ENCODE measurements at places on chromosomes 13 and 19.

DNA sequence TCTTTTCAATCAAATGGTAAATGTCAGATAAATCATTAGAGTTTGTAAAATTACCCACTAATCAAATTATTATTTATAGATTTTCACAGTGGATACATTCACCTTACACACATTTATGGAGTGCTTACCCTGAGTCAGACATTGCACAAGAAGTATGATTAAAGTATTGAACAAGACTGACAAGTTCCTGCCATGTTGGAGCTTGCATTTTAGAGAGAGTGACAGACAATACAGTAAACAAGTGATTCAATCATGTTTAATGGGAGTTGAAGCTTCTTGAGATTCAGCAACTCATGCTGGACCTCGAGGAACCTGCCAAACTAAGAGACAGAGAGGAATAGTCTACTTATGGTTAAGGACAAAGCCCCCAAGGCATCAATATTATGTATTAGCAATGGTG is 487.8 kb downstream of the PCDH17 start:
- DNase-seq: no peak

- DNase-seq: no peak
Observed at GRCh38 chr19:13974073-13974472, 21.8 kb downstream of the DCAF15 start.

GRCh38 chr19:35063940-35064818 is 22.7 kb downstream of the HPN start:
- no peak for DNase-seq

DNA sequence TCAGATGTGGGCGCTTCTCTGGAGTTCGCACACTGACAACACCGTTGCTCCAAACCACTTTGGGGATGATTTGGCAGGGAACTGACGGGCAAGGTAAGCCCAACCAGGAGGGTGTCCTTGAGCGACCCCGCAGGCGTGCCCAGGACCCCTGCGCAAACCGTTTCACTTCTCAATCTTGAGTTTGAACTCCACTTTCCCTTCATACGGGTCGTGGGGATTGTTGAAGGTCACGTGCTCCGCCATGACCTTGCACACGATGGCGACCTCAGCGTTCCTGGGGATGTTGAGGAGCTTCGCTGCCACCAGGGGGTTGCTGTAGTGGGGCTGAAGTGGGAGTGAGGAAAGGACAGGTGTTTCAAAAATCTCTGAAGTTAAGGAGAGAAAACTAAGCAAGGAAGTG is 8.8 kb downstream of the ATP4B start:
- DNase-seq: no peak

- no peak for DNase-seq
Observed at GRCh38 chr19:5314907-5315298, 25.7 kb downstream of the PTPRS start.

- no peak for DNase-seq
Observed at GRCh38 chr13:105334211-105334610, 1201.3 kb downstream of the EFNB2 start.

GRCh38 chr19:15769586-15769985 is 17.9 kb upstream of the OR10H5 start:
- DNase-seq: no peak

All from endothelial cell (in vitro differentiated cells).